ENCODE measurements at places on chromosomes 6 and 20.

DNA sequence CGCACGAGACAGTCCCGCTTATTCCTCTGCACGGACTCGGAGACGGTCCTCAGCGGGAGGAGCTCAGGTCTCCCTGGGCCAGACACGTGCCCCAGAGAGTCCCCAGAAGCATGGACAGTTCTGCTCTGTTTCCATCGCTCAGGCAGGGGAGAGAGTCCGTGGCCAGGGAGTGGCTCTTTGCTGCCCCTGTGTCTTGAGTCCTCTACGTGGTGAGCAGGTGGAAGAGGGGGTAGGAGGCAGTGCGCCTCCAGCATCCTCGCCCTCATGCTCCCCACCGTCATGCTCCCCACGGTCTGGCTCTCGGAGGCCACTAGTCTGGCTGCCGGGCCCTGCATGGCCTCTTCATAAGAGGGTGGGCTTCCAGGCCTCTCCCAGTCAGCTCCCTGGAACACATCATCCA is 8.9 kb downstream of the TAGAP start:
- no peak for DNase-seq

DNA sequence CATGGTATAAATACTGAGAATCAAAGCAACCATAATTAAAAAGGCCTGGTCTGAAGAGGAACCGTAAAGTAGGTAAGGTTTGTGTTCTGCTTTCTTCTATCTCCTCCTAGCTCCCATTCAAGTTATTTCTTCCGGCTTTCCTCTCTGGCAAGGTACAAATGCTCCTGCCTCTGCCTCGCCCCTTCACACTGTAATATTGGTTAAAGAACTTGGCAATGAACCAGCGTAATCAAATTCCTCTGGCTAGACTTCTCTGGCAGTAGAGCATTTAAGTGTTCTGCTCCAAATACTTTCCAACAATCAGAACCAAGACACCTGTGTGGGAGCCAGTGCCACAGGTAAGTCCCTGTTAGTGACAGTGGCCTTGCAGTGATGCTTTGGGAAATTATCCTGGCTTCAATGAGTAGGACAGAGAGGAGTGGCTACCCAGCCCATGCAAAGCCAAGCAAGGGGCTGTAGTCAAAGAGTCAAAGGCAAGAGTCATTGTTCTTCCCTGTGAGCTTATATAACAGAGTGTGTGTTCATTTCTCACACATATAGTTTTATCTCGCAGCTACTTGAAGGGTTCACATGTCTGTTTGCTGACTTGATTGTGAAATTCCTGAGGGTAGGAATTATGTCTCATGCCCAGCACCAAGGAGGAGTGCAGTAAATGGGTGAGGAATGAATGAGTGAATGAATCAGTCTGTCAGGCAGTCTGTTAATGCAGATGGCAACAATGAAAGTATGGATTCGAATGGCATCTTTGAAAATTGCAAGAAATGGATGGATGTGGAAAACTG is 329.3 kb downstream of the NRN1 start:
- DNase-seq, result no peak

DNA sequence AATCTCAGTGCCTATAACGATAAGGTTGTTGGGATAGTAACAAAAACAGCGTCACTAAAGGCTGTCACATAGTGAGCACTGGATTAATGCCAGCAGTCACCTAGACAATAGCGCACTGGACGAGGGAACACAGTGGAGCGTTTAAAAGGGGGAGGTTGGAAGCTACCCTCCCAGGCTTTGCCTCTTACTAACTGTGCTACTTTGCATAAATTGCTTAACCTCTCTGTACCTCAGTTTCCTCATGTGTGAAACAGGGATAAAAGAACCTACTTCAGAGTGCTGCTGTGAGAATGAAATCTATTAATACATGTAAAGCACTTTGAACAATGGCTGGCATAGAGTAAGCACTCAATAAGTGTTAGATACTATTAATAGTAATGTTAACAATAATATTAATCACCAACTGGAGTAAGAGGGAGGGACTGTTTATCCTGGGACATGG is 10.5 kb downstream of the BCL2L1 start:
- DNase-seq, result no peak

- DNase-seq, result no peak
These were observed 423.6 kb upstream of the PLCB4 start for GRCh38 chr20:8645326-8645725.

DNA sequence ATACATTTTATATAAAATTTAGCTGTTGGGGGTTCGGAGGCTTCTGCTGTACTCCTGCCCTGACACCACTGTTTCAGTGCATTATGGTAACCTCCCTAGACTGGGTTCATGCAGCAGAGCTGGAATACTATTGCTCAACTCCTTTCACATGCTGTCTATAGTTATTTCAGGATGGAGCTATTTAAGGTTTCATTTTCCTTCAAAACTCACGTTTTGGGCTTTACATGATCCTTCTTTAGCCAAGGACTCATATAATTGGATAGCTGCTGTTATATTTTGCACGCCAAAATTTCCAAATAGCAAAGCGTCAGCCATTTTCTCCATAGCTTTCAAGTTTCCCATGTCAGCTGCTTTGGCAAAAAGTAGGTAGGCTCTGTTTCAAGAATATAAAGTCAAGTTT is 76.8 kb downstream of the SEL1L2 start:
- no peak for DNase-seq

DNA sequence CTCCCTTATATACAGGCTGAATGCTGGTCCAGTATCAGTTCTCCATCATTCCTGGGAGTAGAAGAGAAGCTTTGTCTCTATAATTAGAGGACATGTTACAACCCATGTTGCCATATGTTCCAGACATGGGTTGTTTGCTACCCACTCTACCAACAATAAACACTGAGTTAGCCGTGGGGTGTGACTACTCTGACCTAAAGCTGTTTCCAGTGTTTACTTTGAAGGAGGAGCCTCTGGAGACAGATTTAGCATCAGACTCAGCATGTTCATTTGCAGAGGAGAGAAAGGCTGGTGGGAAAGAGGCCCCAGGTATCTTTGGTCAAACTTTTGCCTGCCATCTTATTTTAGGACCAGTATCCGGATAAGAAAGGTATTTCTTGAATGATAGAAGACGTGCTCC is 157.9 kb upstream of the SNX9 start:
- no peak for DNase-seq
